ENCODE measurements at places on chromosomes 7 and 10.

DNA sequence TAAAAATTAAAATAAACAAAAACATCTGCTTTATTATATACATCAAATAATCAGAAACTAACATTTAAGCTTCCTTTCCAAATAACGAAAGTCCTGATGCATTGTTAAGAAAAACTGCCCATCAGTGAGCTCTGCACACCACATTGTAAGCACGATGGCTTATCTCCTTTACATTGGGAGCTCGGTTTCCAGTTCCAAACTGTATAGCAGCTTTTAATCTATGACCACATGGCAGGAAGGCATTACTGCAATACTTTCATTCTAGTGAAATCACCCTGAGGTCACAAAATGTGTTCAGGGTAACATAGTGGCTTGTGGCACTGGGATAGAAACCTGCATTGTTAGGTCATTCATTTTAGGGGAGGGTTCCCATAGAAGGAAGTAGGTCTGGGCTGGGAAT is 146.3 kb downstream of the ZNF22 start:
- no peak for DNase-seq

DNA sequence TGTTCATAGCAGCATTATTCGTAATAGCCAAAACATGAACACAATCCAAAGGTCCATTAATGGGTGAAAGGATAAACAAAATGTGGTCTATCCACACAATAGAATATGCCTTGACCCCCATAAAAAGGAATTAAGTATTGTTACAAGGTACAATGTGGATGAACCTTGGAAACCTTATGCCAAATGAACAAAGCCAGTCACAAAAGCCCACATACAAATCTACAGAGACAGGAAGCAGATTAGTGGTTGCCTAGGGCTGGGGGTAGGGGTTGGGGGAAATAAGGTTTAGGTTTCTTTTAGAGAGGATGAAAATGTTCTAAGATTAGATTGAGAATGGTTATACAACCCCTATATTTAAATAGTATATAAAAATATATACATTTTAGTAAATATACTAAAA is 34.8 kb downstream of the PIP4K2A start:
- DNase-seq, result no peak

DNA sequence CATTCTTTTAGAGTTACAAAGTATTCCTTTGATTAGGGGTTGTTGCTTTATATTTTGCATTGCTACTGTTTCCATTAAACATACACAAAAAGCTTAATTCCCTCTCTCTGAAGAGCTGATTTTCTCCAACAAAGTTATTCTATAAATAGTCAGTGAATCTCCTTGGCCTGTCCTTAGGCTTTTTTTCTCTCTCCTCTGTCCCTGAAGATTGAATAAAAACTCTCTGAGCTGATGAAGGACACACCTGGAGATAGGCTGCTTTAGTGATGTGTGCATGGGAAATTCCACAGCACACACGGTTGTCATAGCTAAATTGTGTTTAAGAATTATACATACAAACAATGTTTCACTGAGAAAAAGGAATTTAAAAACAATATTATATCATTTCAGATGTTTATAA is 90.5 kb upstream of the TMEM106B start:
- no peak for DNase-seq

- no peak for DNase-seq
These were observed 729.9 kb downstream of the ZWINT start for GRCh38 chr10:55631071-55631654.

GRCh38 chr7:613442-614140 is 93.9 kb upstream of the PDGFA start:
- DNase-seq, result no peak

DNA sequence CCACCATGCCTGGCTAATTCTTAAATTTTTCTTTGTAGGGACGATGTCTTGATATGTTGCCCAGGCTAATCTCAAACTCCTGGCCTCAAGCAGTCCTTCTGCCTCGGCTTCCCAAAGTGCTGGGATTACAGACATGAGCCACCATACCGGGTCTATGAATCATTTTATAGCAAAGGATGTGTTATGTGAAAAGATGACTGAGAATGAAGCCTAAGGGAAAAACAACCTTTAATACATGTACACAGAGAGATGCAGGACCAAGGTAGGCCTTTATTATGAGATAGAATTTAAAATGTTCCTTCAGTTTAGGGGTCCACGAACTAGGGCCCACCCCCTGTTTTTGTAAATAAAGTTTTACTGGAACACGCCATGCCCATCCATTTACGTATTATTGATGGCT is 41.0 kb downstream of the UBE2H start:
- DNase-seq, result no peak

- DNase-seq, result no peak
These were observed 33.7 kb downstream of the CYP2C8 start for GRCh38 chr10:95035332-95036295.

- no peak for DNase-seq
These were observed 23.1 kb downstream of the KLF6 start for GRCh38 chr10:3761904-3762303.

GRCh38 chr10:77138541-77138940 is 499.1 kb downstream of the KCNMA1 start:
- DNase-seq, result no peak

- no peak for DNase-seq
These were observed 13.4 kb downstream of the MMRN2 start for GRCh38 chr10:86944031-86944419.

GRCh38 chr10:120573355-120573754 is 116.3 kb downstream of the PLPP4 start:
- no peak for DNase-seq

DNA sequence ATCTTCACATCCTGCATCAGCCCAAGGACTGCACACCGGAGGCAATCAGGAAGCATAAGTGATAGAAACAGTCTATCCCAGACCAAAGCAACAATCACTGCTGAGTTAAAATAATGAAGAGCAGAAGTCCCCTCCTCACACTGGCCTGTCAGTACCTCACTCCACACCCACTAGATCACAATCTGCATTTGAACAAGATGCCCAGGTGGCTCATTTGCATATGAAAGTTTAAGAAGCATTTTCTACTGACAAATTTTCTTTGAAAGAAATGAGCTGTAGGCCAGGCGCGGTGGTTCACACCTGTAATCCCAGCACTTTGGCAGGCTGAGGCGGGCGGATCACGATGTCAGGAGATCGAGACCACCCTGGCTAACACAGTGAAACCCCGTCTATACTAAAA is 77.4 kb downstream of the CUL2 start:
- DNase-seq, result no peak

DNA sequence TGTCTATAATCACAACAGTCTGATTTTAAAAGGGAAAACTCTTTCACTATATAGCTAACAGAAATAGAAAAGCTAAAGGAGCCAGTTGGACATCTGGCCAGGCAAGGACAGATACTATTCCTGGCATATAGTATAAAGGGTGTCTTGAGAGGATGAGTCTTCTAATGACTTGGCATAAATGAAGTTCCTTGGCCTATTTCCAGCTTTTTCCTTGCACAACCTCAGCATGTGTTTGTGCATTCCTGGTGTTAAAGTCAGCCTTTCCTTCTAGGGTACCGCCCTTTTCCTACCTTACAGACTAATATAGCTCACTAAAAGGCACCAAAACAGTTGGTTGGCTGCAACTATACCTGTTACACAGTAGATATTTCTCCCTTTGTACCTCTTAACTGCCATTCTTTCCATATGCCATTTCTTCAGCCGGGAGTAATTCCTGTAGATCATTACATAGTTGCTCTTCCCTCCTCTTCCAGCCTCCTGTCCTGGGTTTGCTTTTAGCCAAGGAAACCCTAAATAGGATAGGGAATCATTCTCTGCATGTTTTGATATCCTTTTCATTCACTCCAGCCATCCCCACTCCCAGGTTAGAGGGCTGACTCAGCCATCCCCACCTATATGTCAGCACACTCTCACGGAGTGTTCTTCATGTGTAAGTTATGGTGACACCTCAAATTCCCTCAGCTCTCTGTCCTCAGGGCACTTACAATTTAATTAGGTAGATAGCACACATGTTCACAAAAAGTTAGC is 102.1 kb upstream of the MDFIC start:
- peak; percentile 97 for DNase-seq

GRCh38 chr7:36496576-36496975 is 106.9 kb downstream of the ANLN start:
- no peak for DNase-seq

GRCh38 chr7:28078036-28078901 is 102.3 kb downstream of the JAZF1 start:
- peak; percentile 52 for DNase-seq

- no peak for DNase-seq
These were observed 979.1 kb upstream of the POT1 start for GRCh38 chr7:125908711-125909110.

DNA sequence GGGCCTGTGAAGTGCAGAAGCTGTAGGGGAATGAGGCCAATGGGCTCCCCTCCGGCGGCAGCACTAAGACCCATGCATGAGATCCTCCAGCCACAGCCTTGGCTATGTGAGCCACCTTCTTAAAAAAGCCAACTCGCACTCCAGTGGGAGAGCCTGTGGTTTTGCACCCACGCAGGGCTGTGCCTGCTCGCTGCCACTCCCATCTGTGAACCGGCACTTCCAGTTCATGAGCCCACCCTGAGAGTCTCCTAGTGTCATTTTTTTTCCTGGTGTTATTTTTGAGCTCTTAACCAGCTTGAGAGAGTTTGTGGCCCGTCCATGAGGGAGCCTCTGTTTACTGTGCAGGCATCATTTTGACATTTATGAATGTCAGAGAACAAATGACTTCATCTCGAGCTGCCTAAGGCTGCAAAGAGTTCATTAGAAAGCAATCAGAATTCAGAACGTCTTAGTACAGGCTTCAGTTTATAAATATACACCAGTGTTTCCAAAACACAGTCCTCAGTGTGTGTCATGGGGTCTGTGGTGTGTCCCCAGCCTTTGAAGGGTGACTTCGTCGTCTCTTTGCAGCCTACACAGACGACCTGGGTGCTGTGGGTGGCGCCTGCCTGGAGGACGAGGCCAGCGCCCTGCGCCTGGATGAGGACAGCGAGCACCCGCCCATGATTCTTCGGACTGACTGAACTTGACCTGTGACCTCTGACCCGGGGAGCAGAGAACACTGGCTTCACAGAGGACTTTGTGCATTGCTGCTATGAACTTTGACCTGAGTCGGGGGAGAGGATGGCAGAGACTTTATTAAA is 40.4 kb downstream of the WIPI2 start:
- DNase-seq, result no peak

- DNase-seq, result no peak
These were observed 18.2 kb downstream of the WAC start for GRCh38 chr10:28551086-28551485.

DNA sequence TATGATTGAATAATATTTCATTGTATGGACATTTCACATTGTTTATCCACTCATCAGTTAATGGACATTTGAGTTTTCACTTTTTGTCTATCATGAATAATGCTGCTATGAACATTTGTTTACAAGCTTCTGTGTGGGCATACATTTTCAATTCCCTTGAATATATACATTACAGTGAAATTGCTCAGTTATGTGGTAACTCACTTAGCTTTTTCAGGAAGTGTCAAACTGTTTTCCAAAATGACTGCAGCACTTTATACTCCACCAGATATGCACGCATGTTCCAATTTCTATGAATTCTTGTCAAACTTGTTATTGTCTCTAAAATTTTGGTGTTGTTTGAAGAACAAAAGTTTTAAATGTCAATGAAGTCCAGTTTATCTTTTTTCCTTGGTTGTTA is 401.2 kb downstream of the THSD7A start:
- no peak for DNase-seq
